ENCODE measurements at places on chromosomes 11 and 22. TPM values are rescaled to one million over a fixed set of nuclear protein-coding genes. Genes with fewer than 3 reads are reported as not detected.

DNA sequence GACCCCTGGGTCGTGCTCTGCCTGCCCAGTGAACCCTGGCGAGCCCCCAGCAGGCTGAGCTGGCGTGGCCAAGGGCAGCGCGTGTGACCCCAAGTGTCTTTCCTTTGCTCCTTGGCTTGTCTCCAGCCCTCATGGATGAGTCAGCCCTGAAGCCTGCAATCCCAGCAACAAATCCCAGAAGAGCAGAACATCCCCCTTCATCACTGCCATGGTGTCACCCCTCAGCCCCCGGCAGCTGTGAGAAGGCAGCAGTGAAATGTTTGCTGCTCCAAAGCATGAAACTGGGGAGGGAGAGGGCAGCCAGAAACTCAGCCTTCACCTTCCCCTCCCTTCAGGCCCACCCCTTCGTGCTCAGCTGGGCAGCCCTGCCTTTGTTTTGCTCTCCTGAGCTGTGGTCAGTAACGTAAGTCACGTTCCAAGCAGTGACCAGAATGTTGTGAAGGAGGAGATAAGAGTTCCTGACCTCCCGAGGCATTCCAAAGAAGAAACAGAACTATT is 29.8 kb downstream of the ADAMTS15 start:
- no peaks in the 10 kb centered on the region for H3K36me3 ChIP-seq
- no peak overlapping the region for H3K4me3 ChIP-seq
- H3K27ac ChIP-seq = no peak overlapping the region
- H3K4me1 ChIP-seq = no peaks in the 10 kb centered on the region

DNA sequence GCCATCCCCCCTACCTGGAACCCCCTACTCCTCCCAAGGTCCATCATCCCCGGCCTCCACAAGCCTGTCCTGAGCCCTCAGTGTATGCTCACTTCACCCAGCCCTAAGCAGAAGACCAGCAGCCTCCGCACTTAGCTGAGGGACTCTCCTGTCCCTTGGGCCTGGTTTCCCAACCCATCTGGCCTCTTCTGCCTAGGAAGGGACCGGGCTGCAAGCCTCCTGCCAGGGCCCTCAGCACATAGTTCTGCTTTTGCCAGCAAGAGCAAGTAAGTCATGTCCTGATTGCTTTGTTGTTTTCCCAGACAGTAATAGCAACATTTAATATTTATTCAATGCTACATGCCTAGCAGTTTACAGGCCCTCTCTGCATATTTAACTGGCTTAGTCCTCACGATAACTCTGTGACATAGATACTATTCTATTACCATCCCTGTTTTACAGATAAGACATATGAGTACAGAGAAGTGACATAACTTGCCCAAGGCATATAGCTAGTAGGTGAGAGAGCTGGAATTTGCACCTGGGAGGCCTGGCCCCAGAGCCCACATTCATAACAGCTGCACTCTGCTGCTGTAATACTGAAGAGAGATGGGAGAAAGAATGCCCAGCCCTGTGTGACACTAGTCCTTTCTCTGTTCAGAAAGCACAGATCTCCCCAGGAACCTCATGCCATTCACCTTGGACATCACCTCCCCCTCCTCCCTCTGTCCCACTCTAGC is 139.2 kb downstream of the PARVA start:
- H3K4me1 ChIP-seq = no peaks in the 10 kb centered on the region
- no peaks in the 10 kb centered on the region for H3K27me3 ChIP-seq
- H3K27ac ChIP-seq = no peak overlapping the region
- H3K4me3 ChIP-seq = no peak overlapping the region

Gene PARVB
- 6.4 TPM for total RNA-seq

DNA sequence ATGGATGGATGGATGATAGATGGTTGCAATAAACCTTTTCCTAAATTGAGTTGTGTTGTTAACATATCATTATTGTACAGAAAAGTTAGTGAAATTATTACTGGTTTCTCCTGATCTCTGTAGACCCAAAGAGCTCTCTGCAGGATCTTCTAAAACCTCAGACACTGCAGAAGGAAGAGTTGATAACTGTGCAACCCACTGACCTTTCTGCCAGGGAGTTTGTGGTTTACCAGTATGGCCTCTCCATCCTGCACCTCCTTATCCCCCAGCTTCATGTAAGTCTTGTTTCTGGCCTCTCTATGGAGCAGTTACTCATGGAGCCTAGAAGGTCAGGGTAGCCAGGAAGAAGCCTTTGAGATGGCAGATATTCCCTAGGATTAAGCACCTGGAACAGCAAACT is 45.6 kb downstream of the BTG4 start:
- no peak overlapping the region for H3K27ac ChIP-seq
- DNase-seq = no peak
- no peaks in the 10 kb centered on the region for H3K36me3 ChIP-seq
- H3K27me3 ChIP-seq = peaks cover 6% of the 10 kb centered on the region

Gene OR5A1
- total RNA-seq = not detected

Gene XRRA1
- total RNA-seq = 12.5 TPM

GRCh38 chr11:107505647-107506225 is 48.1 kb upstream of the CWF19L2 start:
- H3K36me3 ChIP-seq = peaks cover 55% of the 10 kb centered on the region
- no peak overlapping the region for H3K27ac ChIP-seq
- no peaks in the 10 kb centered on the region for H3K27me3 ChIP-seq
- no peaks in the 10 kb centered on the region for H3K4me1 ChIP-seq
- no peak for DNase-seq

- peaks cover 6% of the 10 kb centered on the region for H3K4me1 ChIP-seq
- DNase-seq = no peak
- no peak overlapping the region for H3K4me3 ChIP-seq
- no peaks in the 10 kb centered on the region for H3K27me3 ChIP-seq
Measured at GRCh38 chr11:77173494-77173893, 45.4 kb downstream of the MYO7A start.

DNA sequence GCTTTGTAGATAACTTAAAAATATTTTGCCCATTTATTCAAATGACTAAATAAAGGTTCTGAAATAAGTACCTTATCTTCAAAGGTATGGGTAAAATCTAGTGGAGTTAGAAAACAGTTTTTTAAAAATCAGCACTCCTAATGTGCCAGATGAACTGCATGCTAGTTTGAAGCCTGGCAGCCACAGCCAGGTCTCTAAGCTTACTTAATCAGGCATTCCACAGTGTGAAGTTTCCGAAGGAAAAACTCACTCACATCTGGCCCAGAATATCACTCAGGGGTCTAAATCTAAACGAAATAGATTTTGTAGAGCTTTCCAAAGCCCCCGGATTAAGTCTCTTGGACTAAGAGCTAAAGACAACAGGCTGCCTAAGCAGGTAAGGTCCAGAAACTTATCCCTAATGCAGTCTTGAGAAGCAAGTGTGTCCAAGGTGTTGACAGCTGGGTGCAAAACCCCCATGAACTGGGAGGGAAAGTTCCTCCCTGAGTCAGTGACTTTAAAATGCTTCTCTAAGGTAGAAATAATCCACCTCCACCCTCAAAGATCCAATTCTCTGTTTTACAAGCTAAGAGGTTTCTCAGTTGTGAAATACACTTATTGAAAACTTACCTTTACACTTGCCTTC is 157.6 kb downstream of the FCHSD2 start:
- H3K4me1 ChIP-seq = no peaks in the 10 kb centered on the region
- H3K27ac ChIP-seq = no peak overlapping the region
- H3K36me3 ChIP-seq = peaks cover 31% of the 10 kb centered on the region
- H3K27me3 ChIP-seq = no peaks in the 10 kb centered on the region
- no peak for DNase-seq
- H3K4me3 ChIP-seq = no peak overlapping the region
